Stimulated activated CD4-positive, alpha-beta T cell treated with anti-CD3 and anti-CD28 coated beads, Interleukin-15, amount 100 ng/mL, for 48 hours (primary cell): ENCODE measurements at places on chromosomes 1 and 21.

DNA sequence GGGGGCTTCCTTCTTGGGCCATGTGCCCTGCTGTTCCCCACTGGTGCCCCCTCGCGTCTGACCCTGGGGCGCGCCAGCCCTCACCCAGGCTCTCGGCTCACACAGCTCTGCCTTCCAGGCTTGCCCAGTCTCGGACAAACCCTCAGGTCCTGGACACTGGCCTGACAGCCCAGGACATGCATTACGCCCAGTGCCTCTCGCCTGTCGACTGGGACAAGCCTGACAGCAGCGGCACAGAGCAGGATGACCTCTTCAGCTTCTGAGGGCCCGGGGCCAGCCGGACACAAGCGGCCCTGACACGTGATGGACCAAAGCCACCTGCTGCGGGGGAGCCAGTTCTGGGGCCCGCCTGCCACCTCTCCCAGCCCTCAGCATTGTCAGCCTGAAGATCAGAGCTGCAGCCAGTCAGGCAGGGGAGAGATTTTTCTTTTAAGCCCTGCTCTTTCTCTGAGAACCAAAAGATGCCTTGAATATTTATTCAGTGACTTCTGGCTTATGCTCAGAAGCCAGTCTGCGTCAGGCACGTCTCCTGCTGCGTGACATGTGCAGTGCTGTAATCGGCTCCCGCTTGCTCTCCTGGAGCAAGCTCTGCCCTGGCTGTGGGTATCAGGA, 23.4 kb downstream of the LDLRAP1 start:
- DNase-seq, result peak; percentile 42

DNA sequence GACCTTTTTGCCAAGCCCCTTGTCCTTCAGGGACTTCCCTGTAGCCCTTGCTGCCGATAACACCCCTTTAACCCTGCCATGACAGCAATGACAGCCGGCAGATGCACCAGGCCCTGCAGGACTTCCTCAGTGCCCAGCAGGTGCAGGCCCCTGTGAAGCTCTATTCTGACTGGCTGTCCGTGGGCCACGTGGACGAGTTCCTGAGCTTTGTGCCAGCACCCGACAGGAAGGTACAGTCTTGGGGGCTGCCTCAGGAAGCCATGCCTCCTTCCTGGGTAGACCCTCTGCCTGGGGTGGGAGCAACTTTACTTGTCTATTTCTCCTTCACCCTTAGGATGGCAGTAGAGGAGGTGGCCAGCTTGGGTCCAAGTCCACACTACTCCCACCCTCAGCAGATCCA, 16.1 kb upstream of the PADI6 start:
- DNase-seq, result peak; percentile 3

- DNase-seq, result peak; percentile 51
Measured at GRCh38 chr1:9292361-9293240, at the start of gene SPSB1. SPSB1 (plus strand) TSS chr1:9292894; CDS start chr1:9355892, 62,998 bp downstream.

DNA sequence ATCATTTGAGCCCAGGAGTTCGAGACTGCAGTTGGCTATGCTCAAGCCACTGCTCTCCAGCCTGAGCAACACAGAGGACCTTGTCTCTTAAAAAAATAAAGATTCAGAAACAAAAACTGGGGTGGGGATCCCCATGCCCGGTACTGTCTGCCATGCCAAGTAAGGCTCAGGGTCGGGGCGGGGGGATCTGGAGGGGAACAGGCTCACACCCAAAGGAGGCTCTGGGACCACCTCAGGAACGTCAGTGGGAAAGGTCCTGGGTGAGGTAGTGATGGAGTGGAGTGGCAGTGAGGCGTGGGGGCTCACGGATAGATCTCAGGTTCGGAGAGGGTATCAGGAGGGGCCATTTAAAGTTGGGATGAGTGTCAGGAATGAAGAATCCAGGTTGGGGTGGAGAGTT, 765 bp upstream of the S100A4 start:
- no peak for DNase-seq

DNA sequence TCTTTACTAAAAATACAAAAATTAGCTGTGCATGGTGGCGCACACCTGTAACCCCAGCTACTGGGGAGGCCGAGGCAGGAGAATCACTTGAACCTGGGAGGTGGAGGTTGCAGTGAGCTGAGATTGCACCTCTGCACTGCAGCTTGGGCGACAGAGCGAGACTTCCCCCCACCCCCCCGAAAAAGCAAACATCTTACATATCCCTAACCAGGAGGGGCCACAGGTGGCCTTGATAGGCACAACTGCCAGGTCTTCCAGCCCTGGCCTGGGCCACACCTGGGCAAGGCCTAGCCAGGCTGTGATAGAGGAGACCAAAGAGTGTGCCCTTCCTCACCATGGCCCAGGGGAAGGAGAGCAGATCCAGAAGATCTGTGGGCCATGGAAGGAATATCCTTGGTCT, 28.6 kb upstream of the POU3F1 start:
- no peak for DNase-seq

DNA sequence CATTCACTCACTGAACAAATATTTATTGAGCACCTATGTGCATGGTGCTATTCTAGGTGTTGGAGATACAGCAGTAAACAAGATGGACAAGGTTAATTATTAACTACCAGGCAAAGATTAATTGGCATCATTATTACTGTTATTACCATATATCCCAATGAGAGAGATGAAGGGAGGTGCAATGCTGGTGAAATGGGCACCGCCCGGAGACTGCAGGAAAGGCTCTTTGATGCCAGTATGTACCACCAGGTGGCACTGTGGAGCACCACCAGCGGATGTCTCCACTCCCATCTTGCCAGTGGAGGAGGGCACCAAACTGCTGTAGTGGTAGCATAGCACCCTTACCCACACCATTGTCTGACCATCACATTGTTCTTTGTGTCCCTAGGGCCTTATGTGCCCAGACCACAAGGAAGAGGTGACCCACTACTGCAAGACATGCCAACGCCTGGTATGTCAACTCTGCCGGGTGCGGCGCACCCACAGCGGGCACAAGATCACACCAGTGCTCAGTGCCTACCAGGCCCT, 3.0 kb downstream of the TRIM46 start:
- DNase-seq, result no peak

DNA sequence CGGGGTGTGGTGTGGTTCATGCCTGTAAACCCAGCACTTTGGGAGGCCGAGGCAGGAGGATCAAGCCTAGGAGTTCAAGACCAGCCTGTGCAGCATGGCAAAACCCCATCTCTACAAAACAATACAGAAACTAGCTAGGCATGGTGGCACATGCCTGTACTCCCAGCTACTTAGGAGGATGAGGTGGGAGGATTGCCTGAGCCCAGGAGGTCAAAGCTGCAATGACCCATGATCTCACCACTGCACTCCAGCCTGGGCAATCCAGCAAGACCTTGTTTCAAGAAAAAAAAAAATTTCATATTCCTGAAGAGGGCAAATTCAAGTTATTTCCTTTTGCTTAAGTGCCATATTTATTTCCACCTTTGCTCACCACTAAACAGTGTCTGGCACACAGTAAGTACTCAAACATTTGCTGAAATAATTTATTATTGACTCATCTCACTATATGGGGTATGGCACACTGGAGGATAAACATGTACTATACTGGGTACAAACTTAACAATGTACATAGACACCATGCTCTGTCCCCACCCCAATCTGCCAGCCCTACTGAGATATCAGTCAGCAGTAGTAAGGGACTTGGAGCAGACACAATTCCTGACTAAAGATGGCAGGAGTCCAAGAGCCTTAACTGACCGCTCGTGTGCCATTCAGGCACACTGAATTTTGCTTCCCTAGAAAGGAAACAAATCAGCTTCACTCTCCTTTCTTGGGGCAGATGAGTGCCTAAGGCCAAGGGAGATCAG, 15.5 kb downstream of the MEAF6 start:
- DNase-seq, result no peak

GRCh38 chr1:203289982-203290260, 15.4 kb upstream of the BTG2 start:
- no peak for DNase-seq

DNA sequence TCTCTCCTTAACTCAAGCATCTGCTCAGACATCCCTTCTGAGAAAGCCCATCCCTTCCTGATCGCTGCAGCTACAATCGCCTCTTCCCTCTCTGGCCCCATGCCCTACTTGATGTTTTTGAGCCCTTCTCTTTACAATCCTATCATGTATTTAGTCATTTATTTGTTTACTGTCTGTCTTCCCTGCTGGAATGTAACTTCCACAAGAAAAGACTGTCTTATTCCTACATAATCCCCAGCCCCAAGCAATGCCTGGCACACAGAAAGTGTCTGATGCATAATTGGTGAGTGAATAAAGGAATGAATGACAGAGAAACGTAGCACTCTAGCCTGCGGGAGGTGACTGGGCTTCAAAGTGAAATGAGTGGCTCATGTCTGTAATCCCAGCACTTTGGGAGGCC, 25.4 kb downstream of the ECE1 start:
- no peak for DNase-seq

DNA sequence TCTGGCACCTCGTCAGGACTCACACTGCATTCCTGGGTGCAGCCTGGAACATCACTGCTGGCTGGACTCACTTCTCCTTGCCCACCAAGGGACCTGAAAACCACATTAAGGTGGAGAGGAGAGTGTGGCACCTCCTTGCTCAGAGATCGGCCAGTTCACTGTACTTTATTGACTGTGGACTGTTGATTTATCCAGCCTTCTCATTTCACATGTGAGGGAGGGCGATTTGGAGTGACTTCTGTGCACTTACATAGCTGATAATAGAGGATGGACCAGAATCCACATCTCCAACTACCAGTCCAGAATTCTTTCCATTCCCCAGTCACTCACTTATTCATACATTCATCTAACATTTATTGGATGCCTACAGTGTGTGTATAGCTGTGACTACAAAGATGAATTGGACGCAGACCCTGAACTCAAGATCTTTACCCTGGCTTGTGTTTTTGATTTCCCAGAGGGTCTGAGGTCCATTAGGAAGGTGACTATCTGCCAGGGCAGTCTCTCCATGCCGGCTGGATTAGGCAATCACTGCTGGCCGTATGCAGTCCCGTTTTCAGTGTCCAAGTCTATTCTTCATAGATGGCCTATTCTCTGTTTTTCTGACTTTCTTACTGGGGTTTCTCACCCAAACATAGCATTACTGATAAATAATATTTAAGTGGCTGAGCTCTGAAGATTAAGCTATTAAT, 233.5 kb upstream of the SGIP1 start:
- DNase-seq, result no peak

DNA sequence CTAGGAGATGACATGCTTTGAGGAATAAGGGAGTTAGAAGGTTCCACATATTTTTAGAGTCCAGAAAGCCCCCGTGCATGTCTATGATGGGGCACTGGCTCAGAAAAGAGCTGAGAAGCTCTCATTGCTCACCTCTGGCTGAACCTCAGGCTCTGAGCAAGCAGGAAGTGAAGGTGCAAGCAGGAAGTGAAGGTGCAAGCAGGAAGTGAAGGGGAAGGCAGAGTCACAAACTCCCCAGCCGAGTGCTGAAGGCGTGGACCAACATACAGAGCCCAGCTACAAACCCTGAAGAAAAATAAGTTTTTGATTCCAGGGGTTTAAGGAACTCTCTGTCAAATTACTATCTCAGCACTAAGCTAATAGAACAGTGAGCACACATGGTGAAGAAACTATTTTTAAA, 7.0 kb downstream of the KRTAP10-8 start:
- peak; percentile 22 for DNase-seq

DNA sequence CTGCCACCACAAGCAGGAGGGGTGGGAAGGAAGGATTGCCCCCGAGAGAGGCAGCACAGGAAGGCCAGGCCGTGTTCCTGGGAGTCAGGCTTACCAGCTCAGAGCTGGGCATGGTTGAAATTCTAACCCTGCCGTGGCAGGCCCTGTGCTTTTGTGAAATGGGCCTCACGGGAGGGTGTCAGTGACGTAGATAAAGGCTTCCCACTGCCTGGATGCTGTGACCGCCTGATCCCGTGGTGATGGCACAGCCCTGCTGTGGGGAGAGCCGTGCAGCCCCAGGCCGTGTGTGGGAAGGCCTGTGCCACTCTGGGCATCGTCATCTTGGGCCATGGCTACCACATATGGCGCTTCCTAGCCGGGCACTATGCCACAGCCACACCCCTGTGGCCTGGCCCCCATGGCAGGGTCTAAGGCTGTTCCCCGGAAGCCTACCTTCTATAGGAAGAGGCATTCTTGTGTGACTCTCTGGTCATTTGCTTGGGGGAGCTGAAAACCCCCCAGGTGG, 161.3 kb downstream of the PCBP3 start:
- DNase-seq, result no peak

- no peak for DNase-seq
Measured at GRCh38 chr1:208291923-208292711, 47.9 kb upstream of the PLXNA2 start.

DNA sequence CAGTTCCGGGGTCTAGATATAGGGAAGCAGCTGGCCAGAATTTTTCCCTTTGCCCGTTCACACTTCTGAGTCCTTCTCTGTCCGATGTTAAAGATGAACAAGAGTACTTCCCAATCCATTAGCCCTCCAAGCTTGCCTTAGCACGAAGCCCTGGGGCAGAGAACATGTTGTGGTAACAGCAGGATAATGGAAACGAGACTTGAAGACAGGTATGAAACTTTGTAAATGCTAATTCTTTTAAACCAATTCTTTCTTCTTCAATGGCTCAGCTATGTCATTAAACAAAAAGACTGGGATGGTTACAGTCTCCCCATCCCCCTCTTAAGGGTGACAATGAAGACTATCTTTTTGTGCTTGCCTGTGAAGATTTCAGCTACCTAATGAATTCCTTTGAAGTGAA, 218.5 kb downstream of the PLA2G4A start:
- DNase-seq, result no peak

DNA sequence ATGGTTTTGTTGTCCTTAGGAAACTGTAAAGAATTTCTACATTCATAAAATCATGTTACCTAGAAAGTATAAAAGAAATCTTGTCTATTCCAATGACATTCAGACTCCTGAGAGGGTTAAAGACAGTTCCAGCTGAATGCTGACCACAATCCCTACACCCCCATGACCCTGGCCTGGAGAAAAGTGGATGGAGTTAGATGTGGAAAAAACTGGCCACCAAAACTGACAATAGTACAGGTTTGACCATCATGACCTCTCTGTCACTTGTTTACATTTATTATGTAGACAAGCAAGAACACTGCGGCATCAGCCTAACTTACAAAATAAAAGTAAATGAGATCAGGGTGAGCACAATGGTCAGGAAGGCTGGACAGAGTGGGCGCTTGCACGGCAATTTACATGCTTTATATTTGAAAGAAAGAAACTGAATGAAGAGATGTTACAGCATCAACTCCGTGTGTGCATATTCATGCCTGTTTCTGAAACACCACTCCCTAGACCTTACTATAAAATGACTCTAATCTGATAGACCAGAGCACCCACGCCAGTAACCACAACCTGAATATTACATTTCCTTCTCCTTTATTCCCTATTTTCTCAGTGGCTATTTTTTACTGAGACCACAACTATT, 116.0 kb downstream of the ESRRG start:
- DNase-seq, result no peak

- no peak for DNase-seq
Measured at GRCh38 chr1:103180660-103181059, 72.3 kb upstream of the COL11A1 start.

GRCh38 chr1:31368611-31369107, 4.2 kb downstream of the FABP3 start:
- DNase-seq, result no peak

- DNase-seq, result no peak
Measured at GRCh38 chr1:98920441-98921110, 84.1 kb downstream of the PLPPR5 start.
